NCI-H187 treated with DMSO at 0.1 percent for 48 hours (cell line): ENCODE measurements at places on chromosomes 16 and 17.

DNA sequence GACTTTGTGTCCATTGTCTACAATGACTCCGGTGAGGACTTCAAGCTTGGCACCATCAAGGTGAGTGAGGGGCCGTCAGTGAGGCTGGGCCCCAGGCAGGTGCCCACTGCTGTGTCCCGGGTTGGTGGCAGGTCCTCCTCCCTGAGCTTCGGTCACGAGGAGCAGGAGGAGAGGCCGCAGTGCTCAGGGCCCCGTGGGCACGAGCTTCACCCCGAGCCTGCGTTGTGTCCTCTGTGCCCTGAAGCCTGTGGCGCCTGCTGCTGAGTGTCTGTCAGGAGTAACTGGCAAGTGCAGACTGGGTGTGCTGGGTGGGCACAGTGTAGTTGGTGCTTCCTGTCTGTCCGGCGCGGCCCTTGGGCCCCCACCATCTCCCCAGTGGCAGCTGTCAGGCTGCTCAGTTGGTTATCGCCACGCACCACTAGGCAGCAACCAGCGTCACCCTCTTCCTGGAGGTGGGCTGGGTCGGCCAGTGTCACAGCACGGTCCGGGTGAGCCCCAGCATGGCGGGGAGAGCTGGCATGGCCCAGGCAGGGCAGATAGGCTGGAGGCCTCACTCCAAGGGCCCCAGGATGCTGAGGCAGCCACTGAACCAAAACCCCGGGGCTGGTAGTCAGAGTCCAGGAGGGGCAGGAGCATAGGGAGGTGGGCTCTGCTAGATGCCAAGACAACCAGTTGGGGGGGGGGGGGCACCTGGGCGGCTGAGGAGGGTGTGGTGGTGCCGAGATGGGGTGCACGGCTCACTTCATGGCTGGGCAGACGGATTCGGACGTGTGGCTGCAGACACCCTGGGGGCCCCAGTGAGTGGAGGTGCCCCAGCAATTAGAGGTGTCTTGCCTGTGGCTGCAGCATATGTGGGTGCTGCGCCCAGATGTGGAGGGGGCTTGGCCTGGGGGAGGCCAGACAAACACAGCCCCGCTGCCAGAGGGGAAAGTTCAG is 39.3 kb downstream of the TSC2 start:
- DNase-seq: no peak

DNA sequence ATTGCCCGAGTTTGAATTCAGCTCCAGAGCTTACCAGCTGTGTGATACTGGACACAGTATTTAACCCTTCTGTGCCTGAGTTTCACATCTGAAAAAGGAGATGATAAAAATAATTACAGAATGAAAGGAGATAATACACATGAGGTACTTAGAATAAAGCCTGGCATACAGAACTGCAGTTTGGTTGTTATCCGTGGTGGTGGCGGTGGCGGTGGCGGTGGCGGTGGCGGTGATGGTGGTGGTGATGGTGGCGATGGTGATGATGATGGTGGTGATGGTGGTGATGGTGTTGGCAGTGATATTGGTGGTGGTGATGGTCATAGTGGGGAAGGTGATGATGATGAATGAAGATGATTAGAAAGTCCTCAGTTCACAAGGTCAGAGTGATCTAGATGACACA is 57.2 kb downstream of the ABCC1 start:
- no peak for DNase-seq

- DNase-seq: no peak
Observed at GRCh38 chr16:26768385-26769010, 298.2 kb upstream of the C16orf82 start.

- DNase-seq: no peak
Observed at GRCh38 chr17:15289285-15290183, 24.4 kb upstream of the PMP22 start.

DNA sequence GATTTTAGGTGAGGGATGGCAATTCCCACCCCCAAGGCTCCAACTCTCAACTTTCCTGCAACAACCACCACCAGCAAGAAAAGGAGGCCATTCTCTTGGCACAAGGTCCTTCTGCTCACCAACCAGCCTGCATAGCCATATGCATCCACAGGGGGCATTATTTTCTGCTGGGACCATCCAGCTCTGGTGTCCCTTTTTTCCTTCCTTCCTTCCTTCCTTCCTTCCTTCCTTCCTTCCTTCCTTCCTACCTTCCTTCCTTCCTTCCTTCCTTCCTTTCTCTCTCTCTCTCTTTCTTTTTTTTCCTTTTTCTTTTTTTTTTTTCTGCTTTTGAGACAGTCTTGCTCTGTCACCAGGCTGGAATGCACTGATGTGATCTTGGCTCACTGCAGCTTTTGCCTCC is 21.1 kb upstream of the COX10 start:
- DNase-seq: no peak

GRCh38 chr16:25097276-25097975 is 14.1 kb upstream of the LCMT1 start:
- no peak for DNase-seq

DNA sequence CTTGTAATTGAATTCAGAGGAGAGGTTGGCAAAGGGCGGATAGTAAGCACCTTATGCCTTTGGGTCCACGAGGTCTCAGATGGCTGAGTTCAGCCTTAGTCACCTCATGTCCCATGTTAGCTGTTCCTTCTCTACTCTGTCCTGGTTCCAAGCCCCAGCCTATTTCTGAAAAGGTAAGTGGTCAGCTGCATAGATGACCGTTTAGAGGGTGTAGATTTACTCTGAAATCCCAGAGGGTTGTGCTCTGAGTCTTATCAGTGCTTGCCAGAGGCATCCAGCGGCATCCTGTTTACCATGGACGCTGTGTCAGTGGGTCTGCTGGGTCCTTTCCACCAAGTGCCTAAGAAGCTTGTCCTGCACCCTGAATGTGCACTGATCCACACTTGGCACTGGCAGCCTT is 1.9 kb downstream of the ZNF778 start:
- DNase-seq: no peak

DNA sequence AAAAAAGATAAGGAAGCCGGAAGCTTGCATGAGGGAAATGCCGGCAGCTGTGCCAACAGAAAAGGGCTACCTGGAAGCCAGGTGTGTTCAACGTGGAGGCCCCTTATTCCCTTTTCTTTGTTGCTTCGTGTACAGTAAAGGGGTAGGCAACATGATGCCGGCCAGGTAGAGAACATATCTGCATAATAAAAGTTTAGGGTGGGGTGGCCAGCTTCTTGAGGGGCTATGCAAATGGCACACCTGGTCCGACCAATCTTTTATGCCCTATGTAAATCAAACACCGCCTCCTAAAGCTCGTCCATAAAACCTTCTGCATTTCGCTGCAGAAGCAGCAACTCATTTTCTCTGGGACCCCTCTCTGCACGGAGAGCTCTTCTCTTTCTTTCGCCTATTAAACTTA is 911.6 kb downstream of the KCNJ2 start:
- no peak for DNase-seq

DNA sequence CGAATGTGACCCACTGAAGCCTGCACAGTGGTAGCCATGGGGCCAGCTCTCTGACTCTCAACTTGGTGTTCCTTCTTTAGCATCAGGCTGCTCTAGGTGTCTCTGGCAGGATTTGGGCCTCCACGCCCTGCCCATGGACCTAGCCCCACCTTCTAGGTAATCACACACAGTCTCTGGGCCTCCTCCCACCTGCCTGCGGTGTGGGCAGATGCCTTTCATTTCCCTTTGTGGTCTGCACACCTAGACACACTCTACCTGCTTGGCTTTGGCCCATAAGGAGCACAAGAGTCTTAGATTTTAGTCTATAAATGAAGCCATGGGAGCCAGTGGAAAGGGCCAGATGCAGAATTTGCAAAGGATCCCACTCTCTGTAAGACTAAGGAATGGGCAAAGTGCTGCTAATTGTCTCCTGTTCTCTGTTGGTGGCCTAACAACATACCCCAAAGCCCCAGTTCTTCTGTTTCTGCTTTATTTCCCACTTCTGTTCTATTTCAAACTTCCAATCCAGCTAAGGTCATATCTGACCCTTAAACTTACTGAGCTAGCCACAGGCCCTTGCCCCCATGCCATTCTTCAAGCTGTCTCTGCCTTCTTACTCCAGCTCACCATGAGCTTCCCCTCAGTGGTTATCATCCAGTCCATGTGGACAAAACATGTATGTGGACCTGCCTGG is 7.2 kb upstream of the MFSD6L start:
- DNase-seq: no peak

GRCh38 chr16:79473456-79473855 is 127.1 kb downstream of the MAF start:
- DNase-seq: peak; percentile 19

GRCh38 chr16:47037746-47038458 is 64.4 kb upstream of the DNAJA2 start:
- DNase-seq: no peak

DNA sequence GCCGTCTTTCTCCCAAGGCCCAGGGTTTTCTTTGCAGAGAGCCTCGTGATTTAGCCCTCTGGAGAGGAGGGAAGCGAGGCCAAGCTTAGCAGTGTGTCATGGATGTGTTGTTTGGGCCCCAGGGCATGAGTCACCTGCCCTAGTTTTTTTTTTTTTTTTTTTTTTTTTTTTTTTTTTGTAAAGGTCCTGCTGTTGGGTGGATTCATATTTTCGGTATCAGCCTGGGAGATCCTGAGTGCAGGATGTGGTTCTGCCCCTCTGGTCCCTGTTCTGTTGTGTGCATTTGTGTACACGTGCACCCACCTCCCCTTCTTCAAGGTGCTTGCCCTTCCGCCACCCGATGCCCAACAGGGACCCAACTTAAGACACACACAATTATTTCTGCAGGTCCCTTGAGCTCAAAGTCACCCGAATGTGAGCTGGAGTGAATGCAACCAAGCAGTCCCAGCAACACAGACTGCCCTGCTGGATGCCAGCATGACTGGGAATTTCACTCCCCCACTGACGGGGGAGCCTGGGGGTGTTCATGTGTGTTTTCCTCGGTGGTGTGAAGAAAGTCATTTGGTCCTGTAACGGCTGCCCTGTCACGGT is 265.8 kb upstream of the TNRC6C start:
- DNase-seq: no peak

GRCh38 chr16:81756615-81757356 is 22.3 kb upstream of the PLCG2 start:
- no peak for DNase-seq

GRCh38 chr16:13756411-13757140 is 163.4 kb upstream of the ERCC4 start:
- no peak for DNase-seq

- no peak for DNase-seq
Observed at GRCh38 chr17:75875940-75876189, 2.5 kb downstream of the TRIM47 start.

DNA sequence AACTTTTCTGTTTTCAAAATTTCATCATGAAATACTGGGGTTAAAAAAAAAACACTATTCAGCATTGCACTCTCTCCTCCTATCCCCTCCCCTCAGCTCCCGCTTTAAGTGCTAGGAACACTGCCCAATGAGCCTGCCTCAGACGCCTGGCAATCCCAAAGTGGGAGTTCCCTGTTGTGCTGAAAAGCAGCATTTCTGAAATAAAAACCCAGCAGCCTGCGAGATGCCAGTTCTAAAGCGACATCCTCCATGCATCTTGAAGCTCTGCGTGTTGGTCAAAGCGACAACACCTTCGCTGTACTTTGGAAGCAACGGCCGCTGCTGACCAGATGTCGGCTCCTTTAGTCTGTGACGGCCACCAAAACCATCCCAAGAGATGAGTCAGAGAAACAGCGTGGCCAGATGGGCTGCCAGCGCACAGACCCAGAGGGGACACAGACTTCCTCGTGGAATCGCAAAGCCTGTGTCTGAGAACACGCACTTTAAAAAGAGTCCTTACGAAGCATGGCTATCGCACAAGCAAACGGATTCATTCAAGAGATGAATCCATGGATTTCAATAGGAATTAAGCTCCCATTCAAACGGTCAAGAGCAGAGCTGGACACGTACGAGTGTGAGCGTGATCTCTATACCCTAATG is 32.8 kb downstream of the FBXO31 start:
- DNase-seq: no peak

- DNase-seq: no peak
Observed at GRCh38 chr16:85338989-85339685, 226.9 kb upstream of the CIBAR2 start.

DNA sequence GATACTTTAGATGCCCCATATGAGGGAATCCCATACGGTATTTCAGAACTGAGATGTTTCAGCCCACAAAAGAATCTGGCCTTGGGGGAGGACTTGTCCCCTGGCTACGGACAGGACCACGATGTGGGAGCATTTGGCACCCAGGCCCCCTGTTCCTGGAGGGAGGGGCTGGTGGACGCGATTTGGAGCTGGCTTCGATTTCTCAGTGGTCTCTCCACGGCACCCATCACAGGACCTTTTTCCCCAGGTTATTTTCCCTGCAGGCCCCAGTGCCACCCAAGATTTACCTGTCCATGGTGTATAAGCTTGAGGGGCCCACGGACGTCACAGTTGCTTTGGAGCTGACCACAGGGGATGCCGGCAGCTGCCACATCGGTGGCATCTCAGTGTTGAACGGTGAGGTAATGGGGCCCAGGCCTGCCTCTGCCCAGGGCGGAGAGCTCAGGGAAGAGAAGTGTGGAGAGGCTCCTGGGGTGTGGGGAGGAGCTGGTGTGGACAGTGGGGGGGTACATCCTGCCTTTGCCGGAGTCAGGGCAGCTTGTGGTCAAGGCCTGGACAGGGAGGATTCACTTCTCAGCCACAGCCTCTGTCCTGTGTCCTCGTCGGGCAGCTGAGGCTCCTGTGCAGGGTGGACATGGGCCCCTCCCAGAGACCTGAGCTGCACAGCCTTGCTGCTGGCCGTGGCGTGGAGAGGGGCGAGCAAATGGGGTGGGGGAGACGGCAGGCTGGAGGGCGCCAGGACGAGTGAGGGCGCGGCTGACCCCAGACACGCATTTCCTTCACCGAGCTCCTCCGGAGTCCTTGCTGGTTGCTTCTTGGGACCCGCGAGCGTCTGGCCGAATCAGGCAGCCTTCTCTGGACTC is 9.9 kb downstream of the ENGASE start:
- DNase-seq: no peak

- peak; percentile 87 for DNase-seq
Observed at GRCh38 chr17:28812748-28813377, 29.7 kb downstream of the FAM222B start.

DNA sequence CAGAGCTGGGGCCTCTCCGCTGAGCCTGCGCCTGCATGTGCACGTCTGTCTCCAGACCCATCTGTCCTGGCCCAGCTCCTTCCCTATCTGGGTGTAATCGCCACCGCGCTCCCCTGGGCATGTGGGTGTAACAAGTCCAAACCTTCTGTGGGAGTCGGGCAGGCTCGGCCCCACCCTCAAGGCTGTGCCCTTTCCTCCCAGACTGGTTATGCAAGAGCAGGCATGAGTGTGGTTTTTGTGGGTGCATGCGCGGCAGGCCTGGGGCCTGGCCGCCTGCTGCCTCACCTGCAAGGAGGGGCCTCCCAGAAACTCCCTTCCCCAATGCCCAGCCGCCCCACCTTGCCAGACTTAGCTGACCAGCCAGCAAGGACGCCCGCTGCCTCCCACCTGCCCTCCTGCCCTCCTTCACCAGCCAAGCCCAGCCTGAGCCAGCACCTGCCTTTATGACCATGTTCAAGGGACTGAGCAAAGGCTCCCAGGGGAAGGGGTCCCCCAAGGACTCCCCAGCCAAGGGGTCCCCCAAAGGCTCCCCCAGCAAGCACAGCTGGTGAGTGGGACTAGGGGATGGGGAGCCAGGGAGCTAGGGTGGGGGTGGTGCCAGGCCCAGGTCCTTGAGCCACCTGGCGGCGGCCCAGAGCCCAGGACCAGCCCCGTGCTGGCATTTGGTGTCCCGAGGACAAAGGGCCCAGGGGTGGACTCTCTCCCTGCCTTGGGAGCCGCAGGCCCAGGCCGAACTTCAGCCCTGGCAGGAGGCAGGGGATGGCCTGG is at the start of gene EVPLL:
Gene EVPLL (plus strand): TSS at position 342 of the 768 bp plus-strand sequence. CDS start 3,160 bp downstream, outside the sequence.
- no peak for DNase-seq
